ENCODE measurements at places on chromosomes 16 and 17.

- DNase-seq, result no peak
Measured at GRCh38 chr16:79845033-79845733, 244.6 kb upstream of the MAF start.

GRCh38 chr17:82235056-82235774, 6.4 kb downstream of the SLC16A3 start:
- no peak for DNase-seq

GRCh38 chr17:71976011-71976649, 144.7 kb upstream of the SOX9 start:
- no peak for DNase-seq

DNA sequence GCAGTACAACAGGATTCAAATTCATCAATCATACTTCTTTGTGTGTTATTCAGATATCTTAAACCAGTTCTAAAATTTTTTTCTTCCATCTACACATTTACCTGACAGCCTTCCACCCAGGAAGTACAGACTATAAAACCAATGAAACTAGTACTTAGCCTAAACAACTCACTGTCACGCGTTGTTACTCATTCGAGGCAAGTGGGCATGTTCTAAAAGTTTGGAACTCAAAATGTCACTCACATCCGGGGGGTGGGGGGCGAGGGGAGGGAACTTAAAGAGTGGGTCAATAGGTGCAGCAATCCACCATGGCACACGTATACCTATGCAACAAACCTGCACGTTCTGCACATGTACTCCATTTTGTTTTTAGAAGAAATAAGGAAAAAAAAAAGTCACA, 90.4 kb upstream of the PLEKHM1 start:
- DNase-seq, result no peak

GRCh38 chr17:74172700-74173099, 30.8 kb upstream of the RPL38 start:
- no peak for DNase-seq

Data from iPS DF 6.9 (cell line).